ENCODE measurements at places on chromosomes 1 and 21.
A peak's percentile ranks its signal among the peaks of the same experiment; 100 is the strongest.

GRCh38 chr1:28450561-28450960 lies 55.3 kb upstream of the RCC1 start:
- DNase-seq = no peak

DNA sequence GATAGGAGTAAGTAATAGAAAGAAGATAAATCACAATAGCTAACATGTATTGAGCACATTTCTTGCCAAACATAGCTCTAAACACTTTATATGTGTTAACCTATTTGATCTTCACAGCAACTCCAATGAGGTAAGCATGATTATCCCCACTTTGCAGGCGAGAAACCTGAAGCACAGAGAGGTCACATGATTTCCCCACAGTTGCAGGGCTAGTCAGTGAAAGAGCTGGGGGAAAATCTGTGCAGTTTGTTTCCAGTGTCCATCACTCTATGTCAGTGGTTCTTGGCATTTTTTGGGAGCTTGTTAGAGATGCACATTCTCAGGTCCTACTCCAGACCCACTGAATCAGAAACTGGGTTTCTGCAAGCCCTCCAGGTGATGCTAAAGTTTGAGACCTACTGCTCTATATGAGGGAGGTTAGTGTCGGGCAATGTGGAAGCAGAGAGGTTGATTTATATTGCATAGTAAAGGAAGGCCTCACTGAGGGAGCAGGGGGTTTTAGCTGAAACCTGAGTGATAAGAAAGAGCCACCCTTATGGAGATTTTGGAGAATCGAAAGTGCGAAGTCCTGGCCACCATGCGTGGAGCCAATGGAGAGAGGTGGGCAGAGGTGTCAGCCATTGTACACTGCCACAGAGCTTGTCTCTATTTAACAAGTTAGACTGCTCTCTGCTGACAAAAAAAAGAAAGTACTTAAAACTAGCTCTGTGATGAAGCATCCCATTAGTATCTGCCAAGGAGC lies 20.9 kb downstream of the MCOLN3 start:
- DNase-seq = no peak

GRCh38 chr1:166999075-166999474 lies 10.0 kb downstream of the MAEL start:
- DNase-seq = no peak

- no peak for DNase-seq
Observed at GRCh38 chr1:53919675-53920066, 25.7 kb downstream of the DIO1 start.

DNA sequence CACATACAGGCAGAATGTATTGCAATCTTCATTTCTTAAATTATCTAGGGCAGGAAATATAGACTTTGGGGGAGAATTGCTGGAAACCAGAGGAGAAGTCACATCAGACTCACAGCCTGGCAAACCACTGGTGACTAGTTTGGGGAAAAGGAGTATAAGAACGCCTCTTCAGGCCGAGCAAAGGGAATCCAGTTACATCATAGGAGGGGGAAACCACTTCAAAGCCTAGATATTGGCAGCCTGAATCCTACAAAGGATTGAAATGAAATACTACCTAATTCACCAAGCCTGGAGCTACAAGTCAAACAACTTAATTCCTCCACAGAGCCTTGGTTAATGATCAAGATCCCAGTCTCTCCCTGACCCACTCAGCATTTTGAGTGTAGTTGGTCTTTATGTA lies 121.7 kb downstream of the SLC30A10 start:
- DNase-seq = no peak

GRCh38 chr1:39431927-39432326 lies 59.5 kb upstream of the BMP8A start:
- DNase-seq = no peak

DNA sequence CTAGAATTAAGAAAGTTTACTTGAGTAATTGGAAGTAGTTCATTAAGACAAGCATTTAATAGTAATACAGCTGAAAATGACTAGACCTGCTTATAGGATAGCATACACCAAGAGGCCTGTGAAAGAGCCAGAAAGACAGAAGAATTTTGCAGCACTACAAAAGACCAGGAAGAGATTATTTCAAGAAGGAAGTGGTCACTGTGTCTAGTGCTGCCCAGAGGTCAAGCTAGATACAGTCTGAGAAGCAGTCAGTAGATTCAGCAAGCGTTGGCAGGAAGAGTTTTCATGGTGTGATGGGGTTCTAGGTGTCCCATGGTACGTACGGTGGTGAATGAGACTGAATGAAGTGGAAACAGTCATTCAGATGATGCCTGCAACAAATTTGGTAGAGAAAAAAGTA lies 31.5 kb downstream of the RGS8 start:
- no peak for DNase-seq

GRCh38 chr1:178172939-178173338 lies 79.0 kb downstream of the RASAL2 start:
- DNase-seq = no peak

DNA sequence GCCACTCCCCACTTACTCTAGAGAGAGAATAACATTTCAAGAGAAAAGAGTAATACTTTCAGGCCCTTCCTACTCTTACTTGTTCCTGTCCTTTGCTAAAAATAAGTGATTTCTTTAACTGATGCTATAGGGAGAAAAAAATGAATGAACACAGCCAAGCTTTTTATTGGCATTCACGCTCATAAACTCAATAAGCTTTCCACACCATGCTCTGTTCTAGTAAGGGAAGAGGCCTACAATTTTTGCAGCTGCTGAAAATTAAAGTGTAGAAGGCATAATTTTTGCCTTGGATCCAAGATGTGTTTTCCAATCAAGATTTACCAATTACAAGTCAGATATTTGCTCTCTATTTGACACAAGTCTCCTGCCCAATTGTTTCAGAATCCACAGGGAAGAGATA lies 188.1 kb upstream of the RGS18 start:
- no peak for DNase-seq

GRCh38 chr1:65979136-65980044 lies 186.7 kb downstream of the PDE4B start:
- DNase-seq = no peak

GRCh38 chr1:68495968-68496679 lies 758 bp downstream of the DEPDC1 start:
- no peak for DNase-seq

DNA sequence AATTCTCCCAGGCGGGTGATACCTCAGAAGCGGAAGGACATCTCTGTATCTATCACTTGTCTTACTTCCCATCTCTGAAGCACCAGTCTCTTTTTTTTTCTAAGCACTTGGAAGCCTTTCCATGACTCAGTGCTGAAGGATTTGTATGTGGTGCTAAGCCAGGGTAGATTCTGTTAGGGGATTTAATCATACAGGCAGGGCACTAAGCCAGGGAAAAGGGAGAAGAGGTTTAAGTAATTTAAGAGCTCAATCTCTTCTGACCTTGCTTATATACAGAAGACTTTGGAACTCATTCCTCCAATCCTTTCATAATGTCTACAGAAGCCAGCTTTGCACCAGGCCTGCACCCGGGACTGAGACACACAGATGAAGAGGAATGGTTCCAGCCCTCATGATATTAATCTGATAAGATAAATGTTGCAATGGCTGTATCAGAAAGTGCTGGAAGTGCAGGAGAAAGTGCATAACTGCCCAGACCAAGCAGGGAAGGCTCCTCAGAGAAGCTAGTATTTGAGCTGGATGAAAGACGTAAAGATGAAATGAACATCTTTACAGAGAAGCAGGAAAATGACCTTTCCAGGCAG lies 11.0 kb downstream of the FAM163A start:
- peak; percentile 37 for DNase-seq

- no peak for DNase-seq
Observed at GRCh38 chr1:31412732-31413404, at the start of gene SERINC2. Gene SERINC2, plus strand, starts transcription at chr1:31413213. Its CDS starts 53 bp downstream, at chr1:31413266.

GRCh38 chr1:107993920-107994319 lies 28.9 kb upstream of the VAV3 start:
- no peak for DNase-seq

DNA sequence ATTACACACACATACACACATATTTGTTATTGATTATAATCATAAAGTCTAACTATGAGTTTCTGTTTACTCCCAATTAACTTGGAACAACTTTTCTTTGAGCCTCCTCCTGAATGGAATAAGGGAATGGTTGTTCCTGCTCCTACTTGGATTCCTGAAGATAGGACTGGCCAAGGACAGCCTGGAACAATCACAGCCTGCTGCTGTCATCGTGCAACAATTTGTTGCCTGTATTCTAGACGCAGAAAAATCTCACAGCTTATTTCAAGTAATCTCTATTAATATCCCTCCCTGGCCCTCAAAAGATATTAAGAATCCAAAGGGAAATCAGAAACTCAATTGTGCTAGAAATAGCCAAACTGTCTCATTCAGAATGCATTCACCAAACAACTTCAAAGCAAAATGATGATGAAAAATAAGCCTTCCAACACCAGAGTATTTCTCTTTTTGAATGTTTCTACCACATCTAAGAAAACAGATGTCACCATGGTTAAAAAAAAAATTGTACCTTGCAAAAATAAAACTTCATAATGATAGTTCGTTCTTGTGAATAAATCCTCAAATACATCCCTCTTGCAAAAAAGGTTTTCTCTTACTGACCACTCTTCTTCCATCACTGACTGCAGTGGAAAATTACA lies 30.9 kb downstream of the RCAN1 start:
- no peak for DNase-seq

- no peak for DNase-seq
Observed at GRCh38 chr1:205978676-205979075, 24.5 kb downstream of the RAB7B start.

DNA sequence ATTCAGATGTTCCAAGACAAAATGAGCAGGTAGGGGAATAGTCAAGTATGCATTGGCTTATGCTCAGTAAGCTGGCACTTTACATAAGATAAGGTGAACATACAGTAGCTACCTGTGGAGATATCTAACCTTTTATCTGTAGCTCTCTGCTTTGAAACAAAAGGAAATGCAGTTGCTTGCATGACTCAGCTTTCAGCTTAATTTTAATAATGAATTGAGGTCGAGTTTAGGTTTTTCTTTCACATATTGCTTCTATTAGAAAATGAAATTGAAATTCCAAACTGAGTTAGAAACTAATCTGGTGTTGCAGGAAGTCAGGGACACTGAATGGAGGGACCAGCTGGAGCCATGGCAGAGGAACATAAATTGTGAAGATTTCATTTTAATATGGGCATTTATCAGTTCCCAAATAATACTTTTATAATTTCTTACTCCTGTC lies 8.3 kb downstream of the FRRS1 start:
- DNase-seq = no peak

DNA sequence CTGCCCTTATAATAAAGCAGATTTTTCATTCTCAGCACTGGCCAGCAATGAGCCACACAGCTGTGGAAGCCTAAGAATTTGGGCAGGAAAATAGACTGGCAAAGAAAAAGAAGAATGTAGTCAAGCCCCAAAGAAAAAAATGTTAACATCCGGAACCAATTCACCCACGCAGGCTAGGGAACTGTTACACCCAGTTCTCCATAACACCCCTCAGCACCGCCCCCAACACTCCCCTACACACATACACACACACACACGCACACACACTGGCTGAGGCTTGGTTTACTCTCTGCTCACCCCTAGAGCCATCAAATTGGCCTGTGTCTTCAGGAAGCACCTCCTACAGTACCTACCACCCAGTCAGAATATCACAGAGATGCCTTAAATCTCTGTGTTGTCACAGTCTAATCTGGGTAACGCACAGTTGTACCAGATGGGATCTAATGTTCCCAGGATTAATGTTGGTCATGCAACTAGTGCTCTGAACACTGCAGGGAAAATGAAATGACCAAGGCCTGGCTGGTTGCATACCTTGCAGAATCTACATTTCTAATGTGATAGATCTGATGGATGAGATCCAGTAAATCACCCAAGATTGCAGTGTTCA lies 14.5 kb downstream of the TBX15 start:
- peak; percentile 70 for DNase-seq

DNA sequence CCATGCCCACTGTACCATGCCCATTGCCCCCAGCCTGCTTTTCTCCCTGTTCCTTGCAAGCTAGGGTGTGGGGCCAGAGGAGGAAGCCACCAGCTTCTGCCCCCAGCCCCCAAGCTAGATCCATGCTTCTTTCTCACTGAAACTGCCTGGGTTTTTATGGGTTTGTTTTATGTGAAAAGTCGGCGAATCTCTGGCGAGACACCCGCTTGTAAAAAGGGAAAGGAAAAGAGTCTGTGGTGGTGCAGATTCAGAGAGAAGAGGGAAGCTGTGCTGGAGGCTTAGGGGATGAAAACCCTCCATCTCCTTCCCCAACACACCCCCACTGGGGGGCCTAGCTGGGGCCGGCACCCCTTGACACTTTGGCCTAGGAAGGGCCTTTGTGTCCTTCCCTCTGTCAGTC lies 26.2 kb downstream of the GRHL3 start:
- DNase-seq = no peak

- DNase-seq = peak; percentile 57
Observed at GRCh38 chr1:17494114-17494729, 45.3 kb upstream of the ARHGEF10L start.

DNA sequence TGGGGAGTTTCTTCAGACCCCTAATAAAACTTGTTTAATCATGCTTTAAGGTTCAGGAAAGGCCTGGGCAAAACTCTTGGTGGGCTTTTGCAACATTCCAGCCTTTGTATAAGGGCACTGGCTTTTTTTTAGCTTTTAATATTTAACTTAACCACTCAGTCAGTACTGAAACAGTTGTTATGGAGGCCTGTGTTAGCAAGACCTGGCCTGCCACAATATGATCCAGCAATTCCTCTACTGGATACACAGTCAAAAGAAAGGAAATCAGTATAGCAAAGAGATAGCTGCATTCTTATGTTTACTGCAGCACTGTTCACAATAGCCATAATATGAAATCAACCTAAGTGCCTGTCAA lies 75.1 kb upstream of the COG2 start:
- no peak for DNase-seq

DNA sequence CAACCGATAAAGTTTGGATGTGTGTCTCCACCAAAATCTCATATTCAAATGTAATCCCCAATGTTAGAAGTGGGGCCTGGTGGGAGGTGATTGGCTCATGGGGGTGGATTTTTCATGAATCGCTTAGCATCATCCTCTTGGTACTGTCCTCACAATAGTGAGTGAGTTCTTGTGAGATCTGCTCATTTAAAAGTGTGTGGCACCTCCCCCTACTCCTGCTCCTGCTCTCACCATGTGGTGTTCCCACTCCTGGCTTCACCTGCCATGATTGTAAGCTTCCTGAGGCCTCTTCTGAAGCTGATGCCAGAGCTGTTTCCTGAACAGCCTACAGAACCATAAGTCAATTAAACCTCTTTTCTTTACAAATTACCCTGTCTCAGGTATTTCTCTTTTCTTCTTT lies 28.2 kb upstream of the PRDX6 start:
- no peak for DNase-seq

- DNase-seq = peak; percentile 47
Observed at GRCh38 chr1:156511644-156512043, 11.1 kb upstream of the MEF2D start.

Measured in fibroblast of the conjunctiva (primary cell).